Peyer's patch (tissue), 4 donors: ENCODE measurements at places on chromosomes 1 and 21. TPM values are rescaled to one million over a fixed set of nuclear protein-coding genes. Genes with fewer than 3 reads are reported as not detected.

Gene FCN3
- total RNA-seq: not detected

DNA sequence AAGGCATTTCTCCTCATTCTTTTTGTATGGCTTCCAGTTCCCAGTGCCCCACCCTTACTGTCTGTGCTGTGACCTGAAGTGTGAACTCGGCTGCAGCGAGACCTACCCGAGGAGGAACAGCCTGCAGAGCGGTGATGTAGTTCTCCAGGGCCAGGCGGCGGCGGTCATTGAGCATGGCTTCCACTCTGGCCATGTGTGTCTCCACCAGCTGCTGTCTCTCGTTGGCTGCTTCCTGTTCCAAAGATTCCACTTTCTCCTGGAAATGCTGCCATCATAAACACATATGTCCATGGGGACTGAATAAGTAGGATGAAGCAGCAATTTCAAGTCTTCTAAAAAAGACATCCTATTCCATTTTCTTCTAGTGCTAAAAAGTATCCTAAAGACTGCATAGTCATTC is 195.6 kb downstream of the APP start:
- no peak for DNase-seq
- no peaks in the 10 kb centered on the region for H3K4me1 ChIP-seq
- H3K4me3 ChIP-seq: no peak overlapping the region

Gene GFI1
- total RNA-seq: 6.5 TPM

DNA sequence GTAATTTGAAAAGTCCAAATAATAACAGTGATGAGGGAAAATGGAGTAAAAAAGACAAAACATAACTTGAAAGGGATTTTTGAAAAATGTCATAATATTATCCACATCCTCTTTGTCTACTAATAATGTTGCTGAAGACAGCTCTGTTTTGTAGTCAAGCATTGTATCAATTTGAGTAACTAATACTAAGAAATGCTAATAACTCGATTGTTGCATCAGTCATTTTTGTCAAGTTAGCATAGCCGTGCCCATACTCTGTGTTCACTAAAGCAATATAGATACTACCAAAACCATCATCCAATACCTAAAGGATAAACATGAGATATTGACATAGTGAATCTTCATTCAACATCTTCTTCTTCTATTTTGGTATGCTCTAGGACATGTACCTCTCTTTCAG is 17.3 kb downstream of the PDC start:
- no peak overlapping the region for H3K27ac ChIP-seq
- H3K4me3 ChIP-seq: no peak overlapping the region
- H3K36me3 ChIP-seq: no peaks in the 10 kb centered on the region
- no peaks in the 10 kb centered on the region for H3K4me1 ChIP-seq
- H3K27me3 ChIP-seq: no peaks in the 10 kb centered on the region

DNA sequence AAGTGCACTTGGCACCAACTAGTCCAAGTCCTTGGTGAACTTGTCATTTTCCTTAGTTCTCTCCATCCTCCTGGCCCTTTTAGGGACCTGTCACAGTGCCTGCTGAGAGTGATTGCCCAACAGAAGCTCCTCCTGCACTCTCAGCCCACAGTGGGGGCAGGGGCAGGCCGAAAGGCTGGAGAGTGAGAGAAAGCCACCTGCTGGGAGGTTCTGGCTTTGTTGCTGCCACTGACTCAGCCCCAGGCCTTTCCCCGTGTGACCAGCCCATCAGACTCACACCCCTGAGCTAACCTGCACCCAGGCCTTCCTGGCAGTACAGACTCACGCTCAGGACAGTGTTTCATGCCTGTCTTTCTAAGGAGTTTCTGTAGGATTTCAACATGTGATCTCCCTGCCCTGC is 17.1 kb upstream of the PROK1 start:
- no peak overlapping the region for H3K4me3 ChIP-seq
- DNase-seq: no peak
- H3K27ac ChIP-seq: no peak overlapping the region
- H3K36me3 ChIP-seq: no peaks in the 10 kb centered on the region
- no peaks in the 10 kb centered on the region for H3K4me1 ChIP-seq

GRCh38 chr1:204746838-204747442 is 61.4 kb upstream of the LRRN2 start:
- DNase-seq: no peak
- no peak overlapping the region for H3K27ac ChIP-seq
- H3K36me3 ChIP-seq: no peaks in the 10 kb centered on the region
- no peak overlapping the region for H3K4me3 ChIP-seq
- H3K4me1 ChIP-seq: no peaks in the 10 kb centered on the region

- no peaks in the 10 kb centered on the region for H3K36me3 ChIP-seq
- H3K4me3 ChIP-seq: no peak overlapping the region
- H3K27ac ChIP-seq: no peak overlapping the region
- no peak for DNase-seq
Measured at GRCh38 chr1:76494807-76495206, 372.5 kb upstream of the ST6GALNAC5 start.

Gene DTL
- total RNA-seq: 2.4 TPM

DNA sequence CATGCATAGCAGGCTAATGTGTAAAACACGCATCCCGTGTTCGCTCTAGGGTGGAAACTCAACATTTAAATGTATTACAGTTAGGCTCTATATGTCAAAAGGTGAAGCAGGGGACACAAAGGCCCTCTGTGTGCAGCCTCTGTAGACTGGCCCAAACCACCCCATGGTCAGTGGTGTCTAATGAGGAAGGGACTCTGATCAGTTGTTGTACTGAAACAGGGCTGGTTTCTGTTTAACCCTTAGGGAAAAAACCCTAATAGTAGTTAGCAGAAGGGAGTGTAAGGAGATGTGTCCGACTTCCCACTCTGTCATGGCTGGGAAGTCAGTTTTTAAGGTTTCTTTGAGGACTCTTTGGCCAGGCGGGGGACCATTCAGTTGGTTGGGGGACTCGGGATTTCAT is 21.5 kb upstream of the CD2 start:
- no peak overlapping the region for H3K4me3 ChIP-seq
- H3K27ac ChIP-seq: no peak overlapping the region
- no peak for DNase-seq
- no peaks in the 10 kb centered on the region for H3K36me3 ChIP-seq
- no peaks in the 10 kb centered on the region for H3K4me1 ChIP-seq

DNA sequence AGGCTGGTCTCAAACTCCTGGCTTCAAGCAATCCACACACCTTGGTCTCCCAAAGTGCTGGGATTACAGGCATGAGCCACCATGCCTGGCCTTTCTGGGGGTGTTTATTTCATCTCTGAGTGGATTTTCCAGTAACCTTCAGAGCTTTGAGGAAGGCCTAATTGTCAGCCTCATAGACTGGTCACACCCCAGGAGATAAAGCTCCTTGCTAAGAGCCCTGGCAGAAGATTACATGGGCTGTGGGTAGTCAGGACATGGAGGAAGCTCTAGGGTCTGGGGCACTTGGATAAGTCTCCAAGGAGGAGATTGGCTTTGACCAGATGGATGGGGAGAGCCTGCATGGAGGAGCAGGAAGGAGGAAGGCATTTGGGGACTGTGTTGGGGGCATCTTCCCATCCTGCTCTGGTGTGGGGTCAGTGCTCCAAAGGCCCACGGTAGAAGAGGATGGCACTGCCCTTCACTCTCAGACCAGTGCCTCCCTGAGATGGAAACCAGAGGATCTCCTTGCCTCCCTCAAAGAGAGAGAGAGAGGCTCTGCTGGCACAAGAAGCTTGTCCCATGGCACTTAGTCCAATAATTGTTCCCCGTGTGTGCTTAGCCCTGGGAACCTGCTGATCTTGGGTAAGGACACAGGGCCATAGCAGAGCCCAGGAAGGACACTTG is 14.7 kb upstream of the GSTM4 start:
- H3K4me1 ChIP-seq: peaks cover 18% of the 10 kb centered on the region
- H3K36me3 ChIP-seq: no peaks in the 10 kb centered on the region
- no peak overlapping the region for H3K4me3 ChIP-seq
- no peak for DNase-seq

DNA sequence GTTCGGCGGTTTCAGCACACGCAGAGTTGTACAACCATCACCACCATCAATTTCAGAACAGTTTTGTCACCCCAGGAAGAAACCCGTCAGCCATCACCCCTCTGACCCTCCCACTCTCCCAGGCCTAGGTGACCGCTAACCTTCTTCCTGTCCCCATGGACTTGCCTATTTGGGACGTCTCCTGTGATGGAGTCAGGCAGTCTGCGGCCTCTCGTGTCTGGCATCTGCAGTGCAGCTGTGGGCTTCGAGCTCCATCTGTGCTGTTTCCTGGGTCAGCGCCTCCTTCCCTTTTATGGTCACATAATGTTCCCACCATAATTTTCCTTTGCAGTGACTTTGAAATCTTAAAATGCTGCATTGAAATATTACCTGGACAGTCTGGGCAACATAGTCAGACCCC is 24.4 kb downstream of the SLC45A1 start:
- H3K27me3 ChIP-seq: no peaks in the 10 kb centered on the region
- H3K4me1 ChIP-seq: no peaks in the 10 kb centered on the region
- no peak for DNase-seq
- no peak overlapping the region for H3K4me3 ChIP-seq
- H3K36me3 ChIP-seq: no peaks in the 10 kb centered on the region
- H3K27ac ChIP-seq: no peak overlapping the region

GRCh38 chr1:118204648-118205047 is 19.6 kb upstream of the SPAG17 start:
- H3K27me3 ChIP-seq: no peaks in the 10 kb centered on the region
- H3K36me3 ChIP-seq: no peaks in the 10 kb centered on the region
- no peaks in the 10 kb centered on the region for H3K4me1 ChIP-seq

- no peaks in the 10 kb centered on the region for H3K36me3 ChIP-seq
- DNase-seq: no peak
- H3K4me1 ChIP-seq: no peaks in the 10 kb centered on the region
- no peak overlapping the region for H3K27ac ChIP-seq
Measured at GRCh38 chr1:36702963-36703362, 220.2 kb upstream of the CSF3R start.
